Stimulated activated CD4-positive, alpha-beta T cell treated with anti-CD3 and anti-CD28 coated beads, Interleukin-1b, Interleukin-23, amount 100 ng/mL, for 1 hour (primary cell): ENCODE measurements at places on chromosomes 5 and 9.

GRCh38 chr9:127898433-127899127 lies 823 bp downstream of the ST6GALNAC6 start:
- no peak for DNase-seq

GRCh38 chr5:147504535-147504934 lies 5.3 kb downstream of the DPYSL3 start:
- no peak for DNase-seq

DNA sequence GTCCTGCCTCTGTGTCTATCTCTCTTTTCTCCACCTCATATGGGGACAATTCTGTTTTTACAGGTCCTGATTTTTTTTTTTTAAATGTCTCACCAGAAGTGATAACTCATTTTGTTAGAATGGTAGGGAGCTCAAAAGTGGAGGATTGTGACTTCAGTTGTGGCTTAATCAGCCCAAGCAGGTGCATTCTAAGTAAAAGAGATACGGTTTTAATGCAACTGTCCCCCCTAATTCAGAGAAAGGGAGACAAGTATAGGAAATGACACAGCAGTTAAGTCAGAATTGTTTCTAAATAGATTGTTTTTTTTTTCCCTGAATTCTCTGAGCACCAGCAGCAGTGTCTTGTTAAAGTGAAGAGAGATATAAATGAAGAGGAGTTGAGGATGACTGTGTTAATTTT lies 24.5 kb downstream of the MAST4 start:
- DNase-seq: no peak

DNA sequence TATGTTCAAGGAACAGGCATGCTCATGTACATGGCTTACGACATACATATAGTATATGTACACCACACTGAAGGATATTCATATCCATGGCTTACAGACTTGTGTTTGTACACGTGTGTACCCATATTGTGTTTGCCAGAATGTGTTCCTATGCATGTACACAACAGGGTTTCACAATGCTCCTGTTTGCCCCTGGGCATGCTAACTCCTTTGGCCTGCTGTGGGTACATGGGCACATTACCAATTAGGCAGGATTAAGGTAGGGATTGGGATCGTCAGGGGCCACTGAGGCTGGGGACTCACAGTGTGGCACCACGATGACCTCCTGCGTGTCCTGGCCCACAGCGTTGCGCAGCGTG lies 26.2 kb downstream of the PDGFRB start:
- no peak for DNase-seq

GRCh38 chr9:68883224-68883623 lies 130.7 kb downstream of the PRKACG start:
- no peak for DNase-seq

GRCh38 chr5:132251220-132251725 lies 6.2 kb upstream of the PDLIM4 start:
- no peak for DNase-seq

GRCh38 chr5:132926437-132926836 lies 37.0 kb downstream of the AFF4 start:
- DNase-seq: no peak

DNA sequence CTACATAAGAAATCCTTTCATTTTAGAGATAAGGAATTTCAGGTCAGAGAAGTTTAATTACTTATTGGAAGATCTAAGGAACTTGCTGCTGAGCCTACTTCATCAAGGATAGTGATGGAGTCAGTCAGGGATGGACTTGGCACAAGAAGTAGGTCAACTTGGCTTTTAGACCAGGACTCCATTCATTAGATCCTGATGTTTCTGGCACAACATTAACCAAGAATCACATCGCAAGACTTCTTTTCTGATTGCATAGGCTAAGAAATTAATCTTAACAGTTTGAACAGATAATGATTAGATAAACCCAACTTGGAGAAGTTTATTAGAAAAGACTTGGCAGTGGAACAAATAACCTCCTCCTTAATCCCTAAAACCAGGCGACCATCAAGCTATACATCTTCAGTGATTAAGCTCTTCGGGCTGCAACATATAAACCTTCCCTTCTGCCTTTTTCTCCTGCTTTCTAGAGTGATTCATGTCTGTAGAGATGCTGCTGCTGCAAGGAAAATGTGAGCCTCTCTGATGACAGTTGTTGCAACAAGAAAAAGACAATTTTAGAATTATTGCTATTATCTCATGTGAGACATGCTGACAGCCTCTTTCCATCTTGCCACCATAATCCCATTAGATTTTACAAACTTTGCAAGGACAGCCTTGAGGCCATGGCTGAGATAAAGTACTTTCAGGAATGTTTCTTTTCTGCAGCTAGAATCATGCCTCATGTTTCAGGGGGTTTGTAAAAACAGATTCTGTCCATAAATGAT lies 207.9 kb upstream of the SLC27A6 start:
- no peak for DNase-seq

DNA sequence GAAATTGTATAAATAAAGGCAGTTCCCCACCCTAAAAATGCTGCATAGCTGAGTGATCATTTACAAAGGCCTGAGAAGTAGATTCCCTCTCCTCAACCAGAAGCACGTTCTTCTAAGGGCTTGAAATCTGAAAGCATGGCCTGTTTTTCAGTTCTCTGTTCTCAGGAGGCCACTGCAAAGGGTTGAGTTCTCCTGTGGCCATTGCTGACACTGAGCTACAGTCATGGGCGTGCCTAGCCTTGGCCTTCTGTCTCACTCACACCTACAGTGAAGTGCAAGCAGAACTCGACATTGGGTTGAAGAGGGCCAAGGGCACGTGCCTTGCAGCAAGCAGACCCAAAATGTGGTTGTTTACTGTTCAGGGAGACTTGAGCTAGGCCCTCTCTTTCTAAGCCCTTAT lies 276.6 kb upstream of the VLDLR start:
- no peak for DNase-seq

GRCh38 chr9:89811886-89812450 lies 207.2 kb downstream of the GADD45G start:
- DNase-seq: no peak

- no peak for DNase-seq
Measured at GRCh38 chr9:17810728-17811571, 232.1 kb downstream of the SH3GL2 start.

GRCh38 chr9:89754193-89754592 lies 149.4 kb downstream of the GADD45G start:
- DNase-seq: no peak

- no peak for DNase-seq
Measured at GRCh38 chr9:3398232-3398648, 127.6 kb downstream of the RFX3 start.
